Omental fat pad (tissue), 4 donors: ENCODE measurements at places on chromosomes 1 and 21.
A peak's percentile ranks its signal among the peaks of the same experiment; 100 is the strongest.

DNA sequence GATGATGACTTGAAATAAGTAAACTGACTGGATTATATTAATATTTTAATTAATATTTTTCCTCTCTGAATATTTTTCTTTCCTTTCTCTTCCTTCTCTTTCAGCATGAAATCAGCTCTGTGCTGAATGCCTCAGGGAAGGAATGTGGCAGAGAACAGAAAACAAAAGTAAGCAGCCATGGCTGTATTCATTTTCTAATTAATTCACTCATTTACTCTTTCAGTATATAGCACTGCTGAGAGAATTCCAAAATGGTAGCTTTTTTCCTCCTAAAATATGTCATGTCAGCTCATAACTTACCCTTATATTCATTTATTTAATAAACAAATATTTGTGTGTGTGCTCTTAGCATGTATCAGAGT is 522.5 kb downstream of the PTPRC start:
- DNase-seq: no peak

GRCh38 chr1:177311111-177311510 is 140.4 kb downstream of the BRINP2 start:
- no peak for DNase-seq

DNA sequence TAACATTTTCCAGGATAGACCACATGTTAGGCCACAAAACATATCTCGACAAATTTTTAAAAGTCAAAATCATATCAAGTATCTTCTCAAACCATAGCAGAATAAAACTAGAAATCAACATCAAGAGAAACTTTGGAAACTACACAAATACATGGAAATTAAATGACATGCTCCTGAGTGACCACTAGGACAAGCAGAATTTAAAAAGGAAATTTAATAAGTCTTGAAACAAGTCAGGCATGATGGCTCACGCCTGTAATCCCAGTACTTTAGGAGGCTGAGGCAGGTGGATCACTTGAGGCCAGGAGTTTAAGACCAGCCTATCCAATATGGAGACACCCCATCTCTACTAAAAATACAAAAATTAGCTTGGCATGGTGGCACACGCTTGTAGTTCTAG is 26.4 kb upstream of the UTS2 start:
- DNase-seq: no peak

GRCh38 chr1:174156437-174156836 is 2.9 kb upstream of the RABGAP1L start:
- no peak for DNase-seq

- no peak for DNase-seq
These were observed 35.8 kb upstream of the PLXNA2 start for GRCh38 chr1:208279826-208280588.

- DNase-seq: no peak
These were observed 267.9 kb downstream of the PLA2G4A start for GRCh38 chr1:187096689-187097088.

DNA sequence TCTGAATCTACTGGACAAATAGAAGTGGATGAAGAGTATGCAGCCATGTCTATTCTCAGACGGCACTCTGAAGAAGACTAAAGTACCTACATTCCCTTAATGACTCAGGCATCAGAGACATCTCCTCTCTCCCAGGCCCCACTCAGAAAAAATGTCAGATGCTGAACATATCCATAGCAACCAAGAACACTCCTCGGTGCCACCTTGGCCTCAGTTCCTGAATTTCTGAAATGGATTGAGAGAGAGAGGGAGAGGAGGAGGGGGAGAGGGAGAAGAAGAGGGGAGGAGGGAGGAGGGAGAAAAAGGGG is 16.0 kb upstream of the OVAAL start:
- no peak for DNase-seq

- DNase-seq: no peak
These were observed 8.3 kb downstream of the IL24 start for GRCh38 chr1:206905295-206906164.

- peak; percentile 25 for DNase-seq
These were observed 262.0 kb downstream of the HMCN1 start for GRCh38 chr1:185996211-185996610.

DNA sequence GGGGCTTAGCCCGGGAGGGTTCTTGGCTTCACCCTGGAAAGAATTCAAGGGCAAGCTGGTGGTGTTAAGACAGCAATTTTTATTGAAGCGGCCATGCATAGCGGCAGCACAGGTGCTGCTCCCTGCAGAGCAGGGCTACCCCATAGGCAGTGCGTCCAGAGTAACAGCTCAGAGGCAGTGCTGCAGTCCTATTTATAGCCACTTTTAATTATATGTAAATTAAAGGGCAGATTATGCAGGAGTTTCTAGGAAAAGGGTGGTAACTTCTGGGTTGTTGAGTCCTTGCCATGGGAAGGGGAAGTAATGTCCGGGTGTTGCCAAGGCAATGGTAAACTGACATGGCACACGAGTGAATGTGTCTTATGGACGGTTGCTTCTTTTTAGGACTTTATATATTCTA is 57.0 kb downstream of the VPS26C start:
- no peak for DNase-seq

DNA sequence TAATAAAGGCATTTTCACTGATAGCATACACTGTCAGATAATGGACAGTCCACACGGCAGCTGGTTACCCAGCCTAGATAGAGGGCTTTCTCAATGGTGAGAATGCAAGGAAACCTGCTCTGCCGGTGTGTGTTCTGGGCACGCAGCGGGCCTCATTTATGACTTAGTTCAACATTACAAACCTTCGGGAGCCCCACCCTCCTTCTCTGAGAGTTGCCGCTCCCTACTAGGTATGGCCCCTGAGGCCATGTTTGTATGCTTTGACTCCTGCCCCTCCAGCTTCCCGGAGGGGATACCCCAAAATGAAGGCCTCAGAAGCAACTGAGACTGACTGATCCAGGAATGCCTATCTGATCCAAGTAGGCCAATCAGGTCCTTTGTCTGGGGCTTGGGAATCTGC is 17.2 kb upstream of the FABP3 start:
- DNase-seq: no peak

DNA sequence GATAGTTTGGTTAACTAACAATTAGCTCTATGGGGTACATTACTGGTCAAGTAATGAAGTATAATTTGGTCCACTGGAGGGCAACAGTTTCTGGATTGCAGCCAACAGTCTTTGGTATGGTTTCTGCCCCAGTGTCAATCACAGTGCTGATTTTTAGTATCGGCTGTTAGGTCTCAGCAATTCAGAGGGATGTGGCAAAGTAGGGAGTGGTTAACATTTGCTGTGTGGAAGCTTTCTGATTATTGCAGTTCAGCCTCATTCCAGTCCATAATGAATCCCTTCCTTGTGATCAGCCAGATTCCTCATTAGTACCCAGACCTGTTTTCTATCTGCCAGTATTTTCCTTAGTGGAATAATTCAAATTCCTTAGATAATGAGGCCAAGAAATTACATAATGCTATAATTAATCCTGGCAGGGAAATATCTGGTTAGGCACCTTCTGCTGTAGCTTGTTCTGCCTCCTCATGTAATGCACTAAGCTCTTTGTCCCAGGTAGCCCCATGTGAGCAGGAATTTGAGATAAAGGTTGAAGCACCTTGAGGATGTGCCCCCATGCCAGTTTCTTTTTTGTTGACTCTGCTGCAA is 14.0 kb downstream of the F3 start:
- no peak for DNase-seq

- no peak for DNase-seq
These were observed 18.4 kb downstream of the RIT1 start for GRCh38 chr1:155892796-155893195.

DNA sequence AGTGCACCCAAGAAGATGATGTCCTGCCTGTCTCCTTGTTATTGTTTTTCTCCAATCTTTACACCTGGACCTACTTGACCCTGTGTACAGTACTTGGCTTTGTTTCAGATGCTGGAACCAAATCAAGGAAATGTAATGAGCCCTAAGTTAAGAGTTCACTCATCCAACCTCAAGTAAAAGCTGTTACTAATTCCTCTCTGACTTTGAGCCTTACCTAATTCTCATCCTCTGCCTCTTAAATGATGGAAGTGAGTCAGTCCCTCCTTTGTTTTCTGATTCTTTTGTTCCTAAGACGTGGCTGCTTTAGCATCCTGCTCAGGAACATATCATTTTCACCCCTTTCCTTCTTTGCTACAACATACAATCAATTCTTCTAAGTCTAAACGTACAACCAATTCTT is 15.3 kb upstream of the PLA2G4A start:
- no peak for DNase-seq

- no peak for DNase-seq
These were observed 601 bp downstream of the CEPT1 start for GRCh38 chr1:111140680-111140967.
